ENCODE measurements at places on chromosomes 2 and 18.

DNA sequence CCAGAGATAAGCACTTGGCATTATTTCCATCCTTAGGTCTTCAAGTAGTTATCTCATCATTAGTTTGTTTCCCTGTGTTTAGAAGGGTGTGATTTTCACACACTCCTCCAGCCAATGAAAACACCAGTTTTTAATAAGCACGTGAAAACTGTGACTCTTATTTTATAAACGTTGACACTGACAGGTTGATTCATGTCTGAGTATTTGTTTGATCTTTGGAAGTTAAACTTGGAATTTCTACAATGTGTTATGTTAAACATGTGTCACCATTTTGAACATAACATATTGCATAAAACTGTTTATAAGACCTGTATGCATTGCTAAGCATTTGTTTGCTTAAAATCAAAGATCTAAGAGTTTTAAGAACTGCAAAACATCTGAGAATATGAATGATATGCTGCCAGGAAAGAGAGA is 27.6 kb downstream of the SLC40A1 start:
- no peak for DNase-seq

- no peak for DNase-seq
These were observed 61.3 kb downstream of the NABP1 start for GRCh38 chr2:191739194-191739593.

DNA sequence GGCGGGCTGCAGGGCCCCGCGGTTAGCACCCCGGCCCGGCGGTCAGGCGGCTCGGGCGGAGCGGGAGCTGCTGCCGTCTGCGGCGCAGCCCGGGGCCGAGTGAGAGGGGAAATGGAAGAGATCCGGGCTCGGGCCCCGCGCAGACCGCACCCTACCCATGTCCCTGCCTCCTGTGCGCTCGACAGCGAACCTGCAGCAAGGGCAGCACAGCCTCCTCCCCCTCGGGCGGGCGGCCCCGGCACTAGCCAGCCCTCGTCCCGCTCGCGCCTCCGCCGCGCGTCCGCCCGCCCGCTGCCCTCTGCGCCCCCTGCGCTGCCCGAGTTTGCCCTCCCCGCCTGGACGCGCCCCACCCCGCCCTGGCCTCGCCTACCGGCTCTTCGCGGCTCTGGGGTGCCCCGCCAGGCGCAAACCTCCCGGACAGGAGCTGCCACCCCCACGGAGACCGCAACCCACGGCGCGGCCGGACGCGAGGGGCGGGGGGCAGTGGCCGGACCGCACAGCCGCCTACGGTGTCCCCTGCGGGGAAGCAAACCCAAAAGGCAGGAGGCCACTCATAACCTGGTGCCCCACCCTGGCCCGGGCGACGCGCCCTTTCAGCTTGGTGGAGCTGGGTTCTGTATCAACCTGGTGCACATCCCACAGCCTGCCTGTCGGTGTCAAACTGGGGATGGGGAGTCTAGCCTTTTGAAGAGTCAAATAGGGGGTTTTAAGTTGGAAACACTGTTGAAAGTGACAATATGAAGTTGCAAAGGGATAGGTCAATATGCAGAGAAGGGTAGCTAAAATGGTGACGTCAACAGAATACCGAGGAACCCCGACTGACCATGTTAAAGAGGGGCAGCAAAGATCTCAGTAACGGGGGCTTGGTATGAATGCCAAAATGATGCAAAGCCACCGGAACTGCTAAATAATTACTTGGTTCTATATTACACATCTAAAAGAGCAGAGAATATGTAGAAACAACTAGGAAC is at the start of gene IHH:
TSS of gene IHH (minus strand) at position 101 of the 971 bp plus-strand sequence. CDS start 454 bp downstream, outside the sequence.
- DNase-seq = no peak

GRCh38 chr2:84212611-84213314 is 246.3 kb downstream of the SUCLG1 start:
- DNase-seq = no peak

- DNase-seq = no peak
These were observed 96.8 kb downstream of the DIS3L2 start for GRCh38 chr2:232058063-232058877.

DNA sequence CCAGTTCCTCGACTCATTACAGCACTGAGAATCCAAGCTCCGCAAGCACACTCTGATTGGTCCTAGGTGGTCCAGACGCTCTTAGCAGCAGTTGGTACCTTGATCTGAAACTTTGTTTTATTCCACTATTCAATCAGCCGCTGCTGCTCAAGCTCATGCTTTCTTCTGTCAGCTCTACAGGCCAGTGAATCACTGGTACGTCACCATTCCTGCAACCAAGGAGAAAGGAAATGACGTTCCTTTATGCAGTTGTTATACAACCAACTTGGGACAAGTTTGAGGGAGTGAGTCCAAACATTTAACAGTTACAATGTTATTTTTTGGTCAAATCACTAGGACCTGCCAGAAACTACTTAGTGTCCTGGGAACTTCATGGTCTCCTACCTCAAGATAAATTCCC is 398.8 kb upstream of the TMEFF2 start:
- no peak for DNase-seq

- DNase-seq = no peak
These were observed 41.9 kb downstream of the DPYSL5 start for GRCh38 chr2:26889796-26890195.

- DNase-seq = peak; percentile 17
These were observed 31.0 kb downstream of the SNORC start for GRCh38 chr2:232900811-232901735.

- DNase-seq = no peak
These were observed 21.5 kb upstream of the PDE1A start for GRCh38 chr2:182448371-182448770.

DNA sequence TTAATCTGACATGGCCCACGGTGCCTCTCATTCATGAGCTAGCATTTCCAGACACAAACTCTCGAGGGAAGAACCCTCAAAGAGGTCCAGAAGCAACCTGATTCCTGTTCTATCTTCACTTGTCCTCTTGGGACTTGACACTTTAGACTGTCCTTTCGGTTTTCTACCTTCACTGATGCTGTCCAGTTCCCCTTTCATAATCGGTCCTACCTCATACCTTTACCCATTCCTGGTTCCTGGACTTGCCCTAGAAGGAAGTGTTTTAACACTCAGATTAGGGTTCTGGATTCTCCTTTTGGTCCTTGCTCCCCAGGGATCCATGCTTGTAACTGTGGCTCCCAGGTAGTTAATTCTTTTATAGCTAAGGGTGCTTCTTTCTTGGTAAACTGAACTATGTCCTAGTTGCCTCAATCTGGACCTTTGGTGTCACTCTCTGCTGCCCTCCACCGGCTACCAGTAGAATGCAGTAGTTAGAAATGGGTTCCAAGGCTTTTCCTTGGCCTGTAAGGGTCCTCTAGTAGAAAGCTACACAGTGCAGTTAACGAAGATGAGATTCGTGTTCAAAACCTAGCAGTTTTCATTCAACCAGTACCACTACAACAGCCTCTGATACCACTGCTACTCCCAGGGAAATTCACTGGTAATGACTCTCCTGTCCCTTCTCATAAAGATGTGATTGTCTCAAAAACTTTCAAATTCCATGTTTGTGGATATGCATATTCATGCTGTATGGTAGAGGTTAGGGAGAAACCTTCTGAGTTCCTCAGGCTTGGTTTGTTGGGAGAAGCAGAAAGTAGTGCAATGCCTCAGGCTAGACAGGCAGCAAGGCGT is 178.1 kb upstream of the CYP26B1 start:
- no peak for DNase-seq

DNA sequence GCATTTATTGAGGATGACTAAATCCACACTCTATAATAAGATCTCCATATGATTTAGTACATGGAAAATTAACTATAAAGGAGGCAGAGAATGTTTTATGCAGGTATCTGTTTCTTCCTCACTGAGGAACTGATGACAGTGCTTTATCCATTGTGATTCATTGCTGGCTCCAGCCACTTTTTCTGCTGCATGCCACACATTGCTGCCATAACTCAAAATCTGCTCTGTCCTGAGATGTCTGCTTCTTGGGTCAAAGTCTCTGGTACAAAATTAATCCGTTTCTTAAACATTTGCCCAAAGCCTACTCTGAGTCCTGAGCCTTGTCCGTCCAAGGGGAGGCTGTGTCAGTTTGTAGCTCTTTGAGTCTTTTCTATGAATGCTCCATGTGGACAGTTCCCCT is 15.5 kb upstream of the ARHGAP28 start:
- DNase-seq = no peak

DNA sequence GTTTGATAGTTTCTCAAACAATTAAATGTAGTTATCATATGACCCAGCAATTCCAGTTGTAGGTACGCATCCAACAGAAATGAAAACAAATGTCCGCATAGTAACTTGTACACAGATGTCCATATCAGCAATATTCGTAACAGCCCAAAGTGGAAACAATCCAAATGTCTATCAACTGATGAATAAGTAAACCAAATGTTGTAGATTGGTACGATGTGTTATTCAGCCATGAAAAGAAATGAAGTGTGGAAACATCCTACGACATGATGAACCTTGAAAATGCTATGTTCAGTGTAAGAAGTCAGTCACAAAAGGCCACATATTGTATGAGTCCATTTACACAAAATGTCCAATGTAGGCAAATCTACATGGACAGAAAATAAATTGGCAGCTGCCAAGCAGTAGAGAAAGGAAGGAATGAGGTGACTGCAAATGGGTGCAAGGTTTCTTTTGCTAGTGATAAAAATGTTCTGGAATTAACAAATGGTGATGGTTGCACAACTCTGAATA is 26.9 kb downstream of the GAREM1 start:
- DNase-seq = no peak

DNA sequence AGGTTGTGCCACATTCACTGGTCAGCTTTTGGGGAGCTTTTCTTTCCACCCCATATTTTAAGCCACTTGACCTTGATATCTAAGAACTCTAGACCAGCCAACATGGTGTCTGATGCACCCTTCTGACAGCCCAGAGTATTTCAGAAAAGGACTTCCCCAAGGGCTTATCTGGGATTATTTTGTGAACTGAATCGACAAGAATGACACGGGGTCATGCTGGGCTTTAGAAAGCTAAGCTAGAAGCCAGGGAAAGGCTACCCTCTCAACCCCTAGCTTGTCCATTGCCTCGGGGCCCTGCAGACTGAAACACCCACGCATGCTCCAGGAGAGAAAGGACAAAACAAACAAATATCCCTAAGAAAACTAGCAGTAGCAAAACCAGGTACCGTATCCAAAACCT is 16.0 kb downstream of the SLC4A5 start:
- no peak for DNase-seq

- DNase-seq = no peak
These were observed 72.2 kb downstream of the LNPK start for GRCh38 chr2:175929850-175930249.

- DNase-seq = no peak
These were observed 106.3 kb downstream of the ABCA12 start for GRCh38 chr2:215032153-215032552.

GRCh38 chr2:6827566-6828298 is 38.0 kb downstream of the CMPK2 start:
- DNase-seq = no peak

DNA sequence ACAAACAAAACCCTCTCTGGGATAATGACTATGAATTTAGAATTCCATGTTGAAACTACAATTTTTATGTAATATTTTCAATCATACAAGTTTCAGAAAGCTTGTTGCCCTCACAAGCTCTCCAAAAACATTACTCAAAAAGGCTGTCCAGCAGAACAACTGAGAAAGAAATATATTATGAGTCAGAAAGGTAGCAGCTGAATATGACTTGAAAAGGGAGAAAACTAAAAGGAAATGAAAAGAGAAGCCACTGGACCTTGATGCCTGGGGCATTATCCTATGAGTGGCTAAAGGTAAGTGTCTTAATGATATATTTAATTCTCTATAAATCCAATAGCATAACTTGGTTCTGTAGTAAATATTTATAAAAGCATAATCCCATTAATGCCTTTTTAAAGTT is 61.8 kb downstream of the NXPH2 start:
- DNase-seq = no peak

DNA sequence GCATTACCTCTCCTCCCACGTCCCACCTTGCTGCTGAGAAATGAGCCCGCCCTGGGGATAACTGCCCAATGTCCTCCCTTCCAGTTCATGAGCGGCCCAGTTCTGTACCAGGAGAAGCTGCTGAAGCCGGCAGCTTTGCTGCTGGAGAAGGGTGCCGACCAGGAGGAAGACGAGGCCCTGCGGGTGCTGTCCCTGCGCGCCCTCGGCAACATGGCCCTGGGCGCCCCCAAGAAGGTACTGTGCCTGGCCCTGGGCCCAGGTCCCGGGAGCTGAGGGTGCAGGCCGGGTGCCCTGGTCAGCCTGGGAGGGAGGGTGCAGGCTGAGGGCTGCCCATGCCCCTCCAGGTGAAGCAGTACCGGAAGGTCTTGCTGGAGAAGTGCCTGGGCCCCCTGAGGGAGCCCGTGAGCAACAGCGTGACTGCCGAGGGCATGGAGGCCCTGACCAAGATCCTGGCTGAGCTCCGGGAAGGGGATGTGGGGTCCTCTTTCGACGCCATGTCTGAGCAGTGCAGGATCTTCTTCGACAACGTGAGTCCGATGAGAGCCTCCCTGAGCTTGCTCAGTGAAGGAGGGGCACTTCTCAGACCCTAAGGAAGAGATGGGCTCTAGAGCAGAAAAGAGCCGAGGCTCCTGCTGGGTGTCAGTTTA is 25.7 kb downstream of the HJURP start:
- DNase-seq = no peak

DNA sequence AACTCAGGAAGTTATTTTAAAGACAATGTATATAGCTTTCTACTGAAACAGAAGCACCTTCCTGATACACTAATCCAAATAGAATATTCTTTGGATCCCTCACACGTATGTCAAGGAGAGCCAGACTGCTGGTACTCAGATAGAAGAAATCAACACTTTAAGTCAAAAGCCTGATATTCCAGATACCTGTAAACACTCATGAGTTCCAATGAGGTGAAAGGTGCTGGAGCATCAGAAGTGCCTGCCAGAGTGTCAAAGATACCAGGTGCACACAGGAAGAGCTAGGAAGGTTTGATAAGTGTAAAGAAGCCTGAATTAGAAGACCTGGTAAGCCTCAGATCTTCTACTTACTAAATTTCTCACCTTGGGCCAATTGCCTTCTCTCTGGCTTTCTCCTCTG is 226.3 kb upstream of the SP5 start:
- DNase-seq = no peak

DNA sequence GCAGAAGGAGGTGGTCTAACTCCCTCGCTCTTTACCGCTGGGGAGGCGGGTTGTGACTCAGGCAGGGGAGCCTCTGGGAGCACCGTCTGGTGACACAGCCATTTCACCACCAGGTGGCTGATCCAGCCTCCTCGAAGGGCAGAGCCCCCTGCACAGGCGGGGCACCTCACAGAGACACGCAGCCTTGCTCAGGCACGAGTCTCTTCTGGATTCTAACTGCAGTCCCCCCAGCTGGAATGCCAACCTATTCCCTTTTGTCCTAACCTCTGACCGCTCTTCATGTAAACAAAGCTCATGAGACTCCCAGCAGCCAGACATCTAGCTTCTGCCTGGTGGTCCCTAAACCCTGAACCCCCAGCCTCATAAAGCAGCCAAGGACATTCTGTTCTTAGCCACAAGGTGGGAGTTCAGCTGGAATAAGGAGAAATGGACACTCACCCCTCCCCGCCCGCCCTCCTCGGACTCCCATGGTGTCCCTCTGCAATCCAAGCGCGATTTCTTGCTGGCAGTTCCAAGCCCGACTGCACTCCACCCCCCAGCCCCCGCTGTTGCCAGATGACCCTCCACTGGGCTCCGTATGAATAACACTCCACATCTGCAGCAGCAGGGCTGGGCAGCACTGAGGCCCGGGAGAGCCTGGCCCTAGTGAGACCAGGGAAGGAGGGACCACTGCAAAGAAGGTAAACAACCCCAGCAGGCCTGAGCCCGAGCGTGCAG is 84.3 kb downstream of the TNS1 start:
- DNase-seq = no peak
